ENCODE measurements at places on chromosomes 2 and 18. TPM values are rescaled to one million over a fixed set of nuclear protein-coding genes. Genes with fewer than 3 reads are reported as not detected.

RFX8 gene
- total RNA-seq: 2.3 TPM

- H3K36me3 ChIP-seq: no peaks in the 10 kb centered on the region
- DNase-seq: no peak
- peaks cover 5% of the 10 kb centered on the region for H3K4me1 ChIP-seq
- no peak overlapping the region for H3K27ac ChIP-seq
These were observed 127.1 kb downstream of the SOCS6 start for GRCh38 chr18:70415823-70416488.

- H3K4me3 ChIP-seq: no peak overlapping the region
- H3K36me3 ChIP-seq: no peaks in the 10 kb centered on the region
- no peak for DNase-seq
- no peak overlapping the region for H3K27ac ChIP-seq
These were observed 239.0 kb upstream of the CXCR4 start for GRCh38 chr2:136357007-136357380.

SRD5A2 gene
- total RNA-seq: not detected

GRCh38 chr2:160920791-160921303, 239.4 kb upstream of the TANK start:
- H3K4me3 ChIP-seq: no peak overlapping the region
- H3K27me3 ChIP-seq: peaks cover 2% of the 10 kb centered on the region
- no peak overlapping the region for H3K27ac ChIP-seq

C18orf32 gene
- total RNA-seq: 22.3 TPM

DNA sequence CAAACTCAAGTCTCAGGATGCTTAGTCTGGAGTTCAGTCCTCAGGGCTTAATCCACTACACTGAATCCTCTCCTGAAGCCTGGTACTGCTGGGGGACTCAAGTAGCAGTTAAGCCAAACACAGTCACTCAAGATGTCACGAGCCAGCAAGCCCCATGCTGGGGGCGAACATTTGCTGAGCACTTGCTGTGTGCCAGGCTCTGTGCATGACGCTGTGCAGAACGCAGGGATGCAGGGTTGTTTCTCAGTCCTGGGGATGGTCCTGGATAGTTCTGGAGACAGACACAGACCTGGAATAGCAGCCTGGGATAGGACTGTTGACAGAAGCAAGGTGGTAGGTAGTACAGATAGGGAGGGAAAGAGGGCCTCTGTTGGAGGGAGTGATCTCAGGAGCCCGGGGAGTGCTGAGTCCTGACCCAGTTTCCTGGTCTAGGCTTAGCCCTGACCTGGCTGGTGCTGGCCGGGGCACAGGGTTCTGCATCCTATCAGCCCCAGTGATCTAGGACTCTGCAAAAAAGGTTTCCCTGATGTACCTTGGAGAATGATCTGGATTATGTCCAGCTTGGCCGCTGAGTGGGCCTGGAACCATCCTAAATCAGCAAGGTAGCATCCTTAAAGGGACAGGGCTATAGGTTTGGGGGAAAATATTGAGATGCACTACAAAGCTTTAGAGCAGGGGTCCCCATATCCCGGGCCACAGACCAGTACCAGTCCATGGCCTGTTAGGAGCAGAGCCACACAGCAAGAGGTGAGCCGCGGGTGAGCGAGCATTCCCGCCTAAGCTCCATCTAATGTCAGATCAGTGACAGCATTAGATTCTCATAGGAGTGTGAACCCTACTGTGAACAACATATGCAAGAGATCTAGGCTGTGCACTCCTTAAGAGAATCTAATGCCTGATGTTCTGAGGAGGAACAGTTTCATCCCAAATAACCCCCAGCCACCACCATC, 54.7 kb upstream of the OTOF start:
- no peaks in the 10 kb centered on the region for H3K4me1 ChIP-seq
- peaks cover 3% of the 10 kb centered on the region for H3K27me3 ChIP-seq
- no peak overlapping the region for H3K4me3 ChIP-seq
- DNase-seq: no peak
- no peak overlapping the region for H3K27ac ChIP-seq

LRRTM1 gene
- total RNA-seq: not detected
